ENCODE measurements at places on chromosomes 2 and 18. TPM values are rescaled to one million over a fixed set of nuclear protein-coding genes. Genes with fewer than 3 reads are reported as not detected.

DNA sequence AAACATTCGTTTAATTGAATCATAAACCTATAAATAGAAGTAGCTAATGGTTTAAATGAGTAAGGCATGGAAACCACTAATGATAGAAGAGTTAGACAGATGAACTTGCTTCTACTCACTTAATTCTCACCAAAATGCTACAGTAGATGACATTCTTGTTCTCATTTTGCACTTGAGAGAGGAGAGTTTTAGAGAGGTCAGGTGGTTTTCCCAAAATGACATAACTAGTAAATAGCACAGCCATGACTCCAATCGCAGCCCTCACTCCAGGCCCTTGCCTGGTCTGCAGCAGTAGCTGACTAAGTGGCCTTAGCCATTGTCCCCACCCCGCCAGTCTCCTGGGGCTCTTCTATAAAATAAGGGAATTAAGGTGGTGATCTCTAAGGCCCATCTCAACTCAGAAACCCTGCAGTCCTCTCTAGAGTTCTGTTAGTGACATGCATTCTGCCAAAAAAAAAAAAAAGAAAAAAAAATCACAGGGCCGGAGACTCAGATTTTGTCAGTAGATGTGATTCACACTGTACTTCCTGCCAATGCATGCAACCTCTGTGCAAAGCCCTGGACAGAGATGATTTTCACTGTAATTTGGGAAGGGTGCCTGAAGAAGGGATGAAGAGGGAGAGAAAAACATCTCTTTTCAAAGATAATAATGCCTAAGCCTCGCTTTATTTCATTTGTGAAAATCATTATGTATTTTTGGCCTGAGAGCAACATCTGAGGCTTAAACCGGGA, 221.8 kb downstream of the ANAPC1 start:
- no peak for DNase-seq

- no peak for DNase-seq
These were observed 27.7 kb downstream of the SPEG start for GRCh38 chr2:219462349-219462748.

- no peak for DNase-seq
These were observed 19.3 kb downstream of the CCDC88A start for GRCh38 chr2:55400332-55400731.

DNA sequence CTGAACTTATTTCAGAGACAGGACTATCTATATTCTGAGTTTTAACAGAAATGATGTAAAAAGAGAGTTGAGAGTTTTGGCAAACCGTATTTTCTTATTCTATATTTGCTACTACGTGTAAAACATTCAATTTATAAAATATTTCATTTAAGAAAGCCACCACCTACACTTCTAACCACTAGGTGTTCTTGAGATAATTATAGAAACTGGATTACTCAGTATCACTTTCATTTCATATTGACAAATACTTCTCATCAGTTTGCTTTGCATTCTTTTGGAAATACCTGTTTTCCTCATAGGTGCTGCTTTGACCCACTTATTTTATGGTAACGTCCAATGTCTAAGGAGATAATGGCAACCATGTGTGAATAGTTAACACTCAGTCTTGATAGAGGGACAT, 103.3 kb upstream of the LYPD1 start:
- DNase-seq: no peak

DNA sequence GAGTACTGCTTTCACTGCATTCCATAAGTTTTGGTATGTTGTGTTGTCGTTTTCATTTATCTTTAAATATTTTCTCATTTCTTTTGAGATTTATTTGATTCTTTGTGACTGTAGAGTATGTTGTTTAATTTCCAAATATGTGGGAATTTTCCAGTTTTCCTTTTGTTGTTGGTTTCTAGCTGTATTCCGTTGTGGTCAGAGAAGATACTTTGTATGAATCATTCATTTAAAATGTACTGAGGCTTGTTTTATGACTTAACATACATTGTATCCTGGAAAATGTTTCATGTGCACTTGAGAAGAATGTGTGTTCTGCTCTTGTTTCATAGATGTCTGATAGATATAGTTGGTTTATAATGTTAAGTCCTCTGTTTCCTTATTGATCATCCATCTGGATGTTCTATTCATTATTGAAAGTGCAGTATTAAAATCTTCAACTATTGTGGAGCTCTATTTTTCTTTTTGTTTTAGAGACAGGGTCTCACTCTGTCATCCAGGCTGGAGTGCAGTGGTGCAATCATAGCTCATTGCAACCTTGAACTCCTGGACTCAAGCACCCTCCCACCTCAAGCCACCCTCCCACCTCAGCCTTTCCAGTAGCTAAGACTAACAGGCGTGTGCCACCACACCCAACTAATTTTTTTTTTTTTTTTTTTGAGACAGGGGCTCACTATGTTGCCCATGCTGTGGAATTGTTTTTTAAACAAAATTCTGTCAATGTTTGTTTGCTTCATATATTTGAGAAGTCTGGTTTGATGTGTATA, 96.8 kb downstream of the TAF4B start:
- no peak for DNase-seq

DNA sequence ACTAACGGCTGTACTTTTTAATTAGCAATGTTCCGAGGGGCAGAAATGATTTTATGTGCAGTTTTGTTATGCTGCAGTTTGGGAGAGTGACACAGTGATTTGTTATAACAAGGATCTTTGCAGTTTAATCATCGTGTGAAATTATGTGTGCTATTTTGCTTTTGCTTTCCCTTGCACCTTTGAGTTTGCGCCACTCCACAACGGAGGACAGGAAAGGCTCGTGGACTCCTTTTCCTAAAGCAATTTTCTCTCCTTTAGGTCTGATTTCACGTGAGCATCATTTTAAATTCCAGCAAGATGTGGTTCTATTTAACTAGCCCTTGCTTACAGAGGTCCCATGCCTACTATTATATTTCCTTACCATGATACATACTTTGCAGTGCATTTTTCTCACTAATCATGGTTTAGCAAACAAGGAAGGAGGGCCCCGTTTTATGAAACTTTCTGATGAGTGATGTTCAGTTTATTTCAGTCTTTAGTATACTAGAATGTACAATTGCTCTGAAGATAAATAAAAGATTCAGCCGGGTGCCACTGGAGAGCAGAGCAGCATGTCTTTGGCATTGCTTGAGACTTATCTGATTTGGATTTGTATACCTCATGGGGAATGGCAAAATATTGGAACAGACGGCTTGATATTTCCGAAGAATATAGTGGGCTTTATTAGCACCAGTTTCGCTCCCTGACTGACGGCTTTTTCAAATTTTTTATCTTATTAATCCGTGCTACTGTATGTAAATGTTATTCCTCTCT, 528.2 kb upstream of the FANCL start:
- no peak for DNase-seq

- DNase-seq: no peak
These were observed 618 bp upstream of the TNS1 start for GRCh38 chr2:218003281-218003944.

- DNase-seq: no peak
These were observed 52.7 kb upstream of the SLC14A1 start for GRCh38 chr18:45671321-45671720.

ALPI gene
- total RNA-seq: not detected

HOXD9 gene
- total RNA-seq: not detected

CHST10 gene
- total RNA-seq: 5.5 TPM

CIB4 gene
- not detected for total RNA-seq

SF3B1 gene
- total RNA-seq: 259 TPM

CAB39 gene
- total RNA-seq: 80.3 TPM

COX5B gene
- 350 TPM for total RNA-seq
